Activated naive CD4-positive, alpha-beta T cell treated with anti-CD3 and anti-CD28 coated beads, Interleukin-2, amount 50 U/mL, for 16 hours (primary cell): ENCODE measurements at places on chromosomes 13 and 19.

- DNase-seq, result no peak
Observed at GRCh38 chr13:34591129-34591528, 350.9 kb upstream of the NBEA start.

DNA sequence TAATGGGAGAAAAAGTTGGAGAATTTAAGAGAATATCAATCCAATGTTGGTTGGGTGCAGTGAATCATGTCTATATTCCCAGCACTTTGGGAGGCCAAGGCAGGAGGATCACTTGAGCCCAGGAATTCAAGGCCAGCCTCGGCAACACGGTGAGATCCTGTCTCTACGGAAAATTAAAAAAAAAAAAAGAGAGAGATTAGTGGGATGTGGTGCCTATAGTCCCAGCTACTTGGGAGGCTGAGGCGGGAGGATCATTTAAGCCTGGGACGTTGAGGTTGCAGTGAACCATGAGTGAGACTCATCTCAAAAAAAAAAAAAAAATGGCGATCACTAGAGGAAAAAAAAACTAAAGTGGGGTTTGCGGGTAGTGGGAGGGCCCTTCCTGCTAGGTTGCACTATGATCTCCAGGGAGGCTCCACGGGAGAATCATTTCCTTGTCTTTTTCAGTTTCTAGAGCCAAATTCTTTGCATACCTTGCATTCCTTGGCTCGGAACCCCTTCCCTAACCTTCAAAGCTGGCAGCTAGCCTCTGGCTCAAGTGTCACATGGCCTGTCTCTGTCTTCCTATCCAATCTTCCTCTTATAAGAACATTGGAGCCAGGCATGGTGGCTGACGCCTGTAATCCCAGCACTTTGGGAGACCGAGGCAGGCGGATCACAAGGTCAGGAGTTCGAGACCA lies 5.8 kb upstream of the ERCC2 start:
- DNase-seq, result no peak

DNA sequence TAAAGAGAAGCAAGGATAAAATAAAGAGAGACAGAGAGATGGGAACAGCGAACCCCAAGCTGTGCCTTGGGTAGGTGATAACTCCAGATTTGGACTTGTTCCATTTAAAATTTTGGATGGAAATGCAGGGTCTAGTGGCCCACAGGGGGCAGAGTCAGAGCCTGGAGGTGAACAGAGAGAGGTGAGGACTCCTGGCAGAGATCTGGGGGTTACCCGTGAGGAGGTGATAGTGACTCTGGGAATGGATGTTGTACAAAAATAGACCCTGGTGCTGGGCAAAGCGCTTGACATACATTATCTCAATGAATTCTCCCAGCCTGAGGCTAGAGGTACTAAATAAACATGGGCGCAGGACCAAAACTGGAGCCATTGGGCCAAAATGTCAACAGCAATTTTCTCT lies 14.3 kb upstream of the DHRS12 start:
- no peak for DNase-seq

DNA sequence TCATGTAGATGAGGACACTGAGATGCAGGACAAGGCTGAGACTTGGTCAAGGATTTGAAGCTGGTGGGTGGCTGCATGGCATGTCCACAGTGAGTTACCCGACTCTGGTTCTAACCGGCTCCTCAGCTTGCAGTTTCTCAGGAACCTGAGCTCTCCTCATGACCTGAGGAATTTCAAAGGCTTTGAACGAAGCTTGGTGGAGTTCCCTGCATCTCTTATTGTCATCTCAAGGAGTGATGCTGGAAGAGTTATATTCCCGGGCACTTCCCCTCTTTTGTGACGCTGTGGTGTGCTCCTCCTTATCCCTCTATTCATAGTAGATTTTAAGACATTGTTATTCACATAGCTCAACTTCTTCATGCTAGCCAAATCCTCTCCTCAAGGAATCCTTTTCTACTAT lies 500.1 kb upstream of the HTR2A start:
- DNase-seq, result no peak

DNA sequence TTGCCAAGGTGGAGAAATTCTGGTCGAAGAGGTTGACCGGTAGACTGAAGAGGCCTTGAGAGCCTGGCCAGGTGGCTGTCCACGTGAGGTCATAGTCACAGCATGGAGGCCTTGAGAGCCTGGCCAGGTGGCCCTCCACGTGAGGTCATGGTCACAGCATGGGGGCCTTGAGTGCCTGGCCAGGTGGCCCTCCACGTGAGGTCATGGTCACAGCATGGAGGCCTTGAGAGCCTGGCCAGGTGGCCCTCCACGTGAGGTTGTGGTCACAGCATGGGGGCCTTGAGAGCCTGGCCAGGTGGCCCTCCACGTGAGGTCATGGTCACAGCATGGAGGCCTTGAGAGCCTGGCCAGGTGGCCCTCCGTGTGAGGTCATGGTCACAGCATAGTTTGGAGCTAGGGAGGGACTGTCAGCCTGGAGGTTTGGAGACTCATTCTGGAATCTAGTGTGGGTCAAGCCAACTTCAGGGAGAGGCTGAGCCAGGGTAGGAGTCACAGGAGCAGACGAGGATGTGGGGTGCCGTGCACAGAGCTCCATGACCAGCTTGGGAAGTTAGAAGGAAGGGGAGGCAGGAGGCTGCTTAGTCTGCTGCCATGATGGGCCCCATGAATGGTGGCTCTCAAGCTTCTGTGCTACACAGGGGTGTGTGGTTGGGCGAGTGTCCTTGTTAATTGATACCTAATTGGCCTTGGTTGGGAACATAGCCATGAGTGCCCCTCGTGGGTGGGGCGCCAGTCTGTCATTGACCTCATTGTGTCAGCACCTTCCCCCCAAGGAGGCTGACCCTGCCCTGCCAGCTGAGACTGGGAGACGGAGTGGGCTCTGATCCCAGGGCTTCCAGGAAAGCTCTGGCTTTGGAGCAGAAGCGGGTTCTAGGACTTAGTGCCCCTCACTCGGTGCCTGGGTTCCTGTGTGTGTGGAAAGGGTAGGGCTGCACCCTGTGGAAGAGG lies 4.0 kb downstream of the LENG9 start:
- no peak for DNase-seq

- DNase-seq, result no peak
Observed at GRCh38 chr19:1863328-1863637, at the start of gene KLF16. Gene KLF16, minus strand, starts transcription at chr19:1863579. Its CDS starts 82 bp downstream, at chr19:1863497.

GRCh38 chr19:17423429-17424208 lies 3.8 kb downstream of the MVB12A start:
- DNase-seq, result no peak

GRCh38 chr19:30283556-30283955 lies 88.6 kb upstream of the ZNF536 start:
- DNase-seq, result no peak

DNA sequence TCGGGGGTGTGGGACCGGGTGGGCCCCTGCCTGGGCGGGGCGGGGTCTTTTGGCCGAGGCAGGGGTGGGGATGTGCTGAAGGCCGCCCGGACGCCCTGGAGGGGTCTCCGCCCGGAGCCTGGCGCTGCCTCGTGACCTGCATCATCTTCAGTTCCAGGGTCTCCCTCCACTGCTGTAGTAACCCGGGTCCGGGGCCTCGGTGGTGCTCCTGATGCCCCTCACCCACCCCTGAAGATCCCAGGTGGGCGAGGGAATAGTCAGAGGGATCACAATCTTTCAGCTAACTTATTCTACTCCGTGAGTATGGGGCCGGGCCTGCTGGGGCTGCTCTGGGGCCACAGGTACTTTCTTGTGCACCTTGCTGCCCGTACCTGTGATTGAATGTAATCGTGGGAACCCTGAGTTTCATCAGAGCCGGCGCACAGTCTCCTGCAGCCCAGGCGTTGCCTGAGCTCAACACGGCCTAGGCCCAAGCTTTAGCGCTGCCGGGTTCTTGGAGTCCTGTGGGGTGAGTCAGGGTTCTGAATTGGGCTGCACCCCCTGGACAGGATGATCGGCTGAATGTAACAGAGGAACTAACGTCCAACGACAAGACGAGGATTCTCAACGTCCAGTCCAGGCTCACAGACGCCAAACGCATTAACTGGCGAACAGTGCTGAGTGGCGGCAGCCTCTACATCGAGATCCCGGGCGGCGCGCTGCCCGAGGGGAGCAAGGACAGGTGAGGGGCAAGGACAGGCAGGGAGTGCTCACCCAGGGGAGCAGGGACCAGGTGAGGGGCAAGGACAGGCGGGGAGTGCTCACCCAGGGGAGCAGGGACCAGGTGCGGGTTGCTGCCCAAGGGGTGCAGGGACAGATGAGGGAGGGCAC lies 10.5 kb downstream of the PEAK3 start:
- no peak for DNase-seq

- DNase-seq, result peak; percentile 76
Observed at GRCh38 chr19:13154911-13155471, 4.8 kb downstream of the IER2 start.

DNA sequence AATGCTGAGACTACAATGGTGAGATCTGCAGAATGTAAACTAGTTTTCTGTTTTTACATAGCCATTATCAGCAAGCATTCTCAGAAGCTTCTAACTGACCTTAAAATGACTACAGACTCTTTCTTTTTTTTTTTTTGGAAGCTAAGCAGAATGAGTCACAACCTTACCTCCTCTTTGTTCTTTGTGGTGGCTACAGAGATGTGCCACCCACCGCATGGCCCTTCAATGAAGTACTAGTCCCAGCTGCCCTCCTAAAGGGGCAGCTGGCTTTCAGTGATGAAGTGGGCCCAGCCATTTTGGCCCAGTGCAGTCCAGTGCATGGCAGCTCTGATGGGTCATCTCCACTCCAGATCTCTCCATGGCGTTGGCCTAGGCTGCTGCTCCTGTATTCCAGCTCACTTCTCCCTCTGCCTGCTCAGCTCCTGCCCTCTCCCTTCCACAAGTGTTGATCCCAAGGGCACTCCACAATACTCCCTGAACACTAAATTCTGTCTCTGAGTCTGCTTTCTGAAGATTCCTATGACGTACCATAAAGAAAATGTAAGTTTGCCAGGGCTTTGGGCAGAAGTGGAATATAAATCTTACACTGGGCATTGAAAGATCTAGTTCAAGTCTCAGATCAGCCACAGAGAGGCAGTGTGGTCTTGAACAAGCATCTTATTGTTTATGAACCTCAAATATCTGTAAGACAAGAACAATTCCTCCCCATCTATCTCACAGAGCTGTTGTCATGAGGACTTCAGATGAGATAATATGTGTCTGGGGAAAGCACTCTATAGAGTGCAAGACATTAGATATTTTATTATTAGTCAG lies 85.6 kb downstream of the RXFP2 start:
- DNase-seq, result no peak

DNA sequence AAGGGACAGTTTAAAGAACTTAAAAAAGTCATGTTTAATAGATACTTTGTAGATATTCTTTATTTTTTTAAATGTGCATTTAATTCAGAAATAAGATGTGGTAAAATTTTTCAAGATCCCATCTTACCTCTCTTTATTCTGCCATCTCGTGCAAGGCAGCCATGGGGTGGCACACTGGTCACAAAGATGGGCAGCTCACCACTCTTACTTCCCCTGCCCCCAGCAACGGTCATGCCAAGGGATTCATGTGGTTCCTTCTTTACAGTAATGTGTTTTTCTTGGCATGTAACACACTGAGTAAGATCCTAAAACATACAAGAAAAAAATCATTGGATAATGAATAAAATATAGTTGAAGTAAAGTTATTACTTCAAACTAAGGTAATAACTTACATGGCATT lies 64.2 kb downstream of the LNX2 start:
- no peak for DNase-seq

GRCh38 chr19:10471909-10472308 lies 31.2 kb downstream of the KEAP1 start:
- no peak for DNase-seq
